ENCODE measurements at places on chromosomes 4 and X. TPM values are rescaled to one million over a fixed set of nuclear protein-coding genes. Genes with fewer than 3 reads are reported as not detected.

- DNase-seq: no peak
These were observed 162.5 kb upstream of the MED14 start for GRCh38 chrX:40897718-40898270.

GRCh38 chrX:65745992-65746391 is 78.5 kb downstream of the MSN start:
- DNase-seq: no peak

DNA sequence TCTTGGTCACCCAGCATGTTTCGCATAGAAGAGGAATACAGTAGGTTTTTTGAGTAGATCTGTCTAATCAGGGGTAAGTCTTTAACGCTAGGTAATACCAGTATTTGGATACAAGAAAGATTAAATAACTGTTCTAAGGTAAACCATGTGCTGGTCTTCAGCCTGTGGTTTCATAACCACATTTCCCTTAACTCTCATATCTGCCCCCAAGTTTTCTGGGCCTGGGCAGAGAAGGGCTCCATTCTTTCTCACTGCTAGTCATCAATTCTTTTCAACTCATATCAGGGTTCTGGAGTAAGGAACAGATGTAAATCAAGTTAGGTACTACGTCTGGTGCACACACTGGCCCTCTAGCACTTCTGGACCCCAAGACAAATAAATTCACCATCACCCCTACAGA is 49.0 kb downstream of the DHX15 start:
- no peak for DNase-seq

DNA sequence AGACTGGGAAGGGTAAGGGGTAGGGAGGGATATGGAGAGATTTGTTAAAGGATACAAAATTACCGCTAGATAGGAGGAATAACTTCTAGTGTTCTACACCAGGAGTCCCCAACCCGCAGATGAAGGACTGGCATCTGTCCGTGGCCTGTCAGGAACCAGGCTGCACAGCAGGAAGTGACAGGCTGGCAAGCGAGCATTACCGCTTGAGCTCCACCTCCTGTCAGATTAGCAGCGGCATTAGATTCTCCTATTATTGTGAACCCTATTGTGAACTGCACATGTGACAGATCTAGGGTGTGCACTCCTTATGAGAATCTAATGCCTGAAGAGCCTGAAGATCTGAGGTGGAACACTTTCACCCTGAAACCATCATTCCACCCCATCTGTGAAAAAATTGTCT is 27.9 kb upstream of the BBS7 start:
- DNase-seq: no peak

DNA sequence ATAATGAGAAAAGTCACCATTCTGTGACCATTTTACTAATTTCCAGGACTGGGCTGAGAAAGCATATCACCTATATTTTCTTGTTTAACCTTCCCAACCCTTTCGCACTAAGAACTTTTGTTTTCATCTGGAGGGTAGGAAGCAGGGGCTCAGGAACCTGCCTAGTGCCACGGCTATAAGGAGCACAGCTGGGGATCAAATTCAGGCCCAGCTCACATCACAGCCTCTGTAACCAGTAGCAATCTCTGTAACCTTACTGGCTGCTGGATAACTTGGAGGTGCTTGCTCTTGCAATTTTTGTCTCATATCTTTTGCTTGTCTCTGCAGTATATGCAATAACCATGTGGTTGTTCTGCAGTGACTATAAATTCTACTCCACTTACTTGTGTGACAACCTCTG is 76.7 kb upstream of the PLAC1 start:
- DNase-seq: no peak

GRCh38 chrX:17359500-17359899 is 15.5 kb upstream of the NHS start:
- no peak for DNase-seq

DNA sequence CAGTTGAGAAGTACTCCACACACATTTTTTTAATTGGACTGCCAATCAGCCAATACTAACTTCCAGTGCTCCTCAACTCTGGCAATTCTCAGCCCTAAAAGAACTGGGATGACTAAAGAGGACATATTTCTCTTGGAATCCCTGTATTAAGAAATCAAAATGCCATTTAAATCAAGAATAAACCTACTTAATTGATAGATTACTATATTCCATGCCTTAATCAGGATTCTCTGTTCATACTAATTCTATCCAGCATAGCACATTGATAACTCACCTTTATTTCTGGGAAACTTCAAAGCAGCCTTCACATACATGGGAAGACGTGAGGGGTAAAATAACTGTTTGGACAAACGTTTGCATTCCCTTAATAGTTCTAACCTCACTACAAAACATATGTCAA is 93.0 kb upstream of the DKK2 start:
- no peak for DNase-seq

GRCh38 chr4:92776080-92776479 is 472.3 kb downstream of the GRID2 start:
- no peak for DNase-seq

DNA sequence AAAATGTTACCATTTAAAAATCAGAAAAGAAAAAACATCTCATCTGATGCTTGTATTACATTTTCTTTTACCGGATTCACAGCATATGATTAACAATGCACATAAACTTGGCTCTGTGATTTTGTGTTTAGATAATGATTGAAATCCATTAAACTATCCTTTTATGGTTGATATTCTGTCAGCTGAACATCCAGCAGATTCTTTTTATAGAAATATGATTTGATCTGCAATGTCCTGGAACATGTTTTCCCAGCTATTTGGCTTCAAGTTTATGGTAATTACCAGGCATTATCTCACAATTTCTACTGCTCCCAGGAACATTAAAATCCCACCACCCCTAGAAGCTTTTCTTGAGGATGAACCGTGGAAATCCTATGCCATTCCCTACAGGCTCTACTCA is 205.7 kb upstream of the TET2 start:
- DNase-seq: no peak

GRCh38 chr4:55634417-55635128 is 1.5 kb downstream of the NMU start:
- no peak for DNase-seq

- no peak for DNase-seq
These were observed 217.5 kb downstream of the DHRSX start for GRCh38 chrX:2283111-2283859.

GRCh38 chrX:17377795-17378194 is 2.8 kb downstream of the NHS start:
- DNase-seq: no peak

GRCh38 chr4:14247767-14248166 is 620.2 kb upstream of the BOD1L1 start:
- DNase-seq: no peak

The COL4A6 gene
- 16.0 TPM for polyA plus RNA-seq

The SOD3 gene
- polyA plus RNA-seq: 10.8 TPM

The SLC10A7 gene
- polyA plus RNA-seq: 12.9 TPM

The ADGRG4 gene
- polyA plus RNA-seq: not detected

The KDR gene
- 49.6 TPM for polyA plus RNA-seq

The ARMCX4 gene
- polyA plus RNA-seq: 33.2 TPM
